ENCODE measurements at places on chromosomes 11 and 22.

GRCh38 chr11:117197516-117198456 lies 1.4 kb upstream of the TAGLN start:
- no peak for DNase-seq

DNA sequence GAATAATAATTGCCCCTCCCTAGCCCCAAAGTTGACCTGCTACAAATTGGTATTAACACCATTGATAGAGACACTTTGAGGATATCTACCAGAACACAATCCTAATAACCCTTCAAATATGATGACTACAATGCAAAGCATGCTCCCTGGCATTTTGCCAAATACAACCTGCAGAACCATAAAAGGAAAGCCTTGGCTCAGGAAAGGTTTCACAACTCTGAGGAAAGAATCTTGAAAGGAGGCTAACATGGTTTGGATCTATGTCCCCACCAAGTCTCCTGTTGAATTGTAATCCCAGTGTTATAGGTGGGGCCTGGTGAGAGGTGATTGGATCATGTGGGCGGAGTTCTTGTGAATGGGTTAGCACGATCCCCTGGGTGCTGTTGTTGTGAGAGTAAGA lies 140.4 kb upstream of the ARHGAP42 start:
- DNase-seq: no peak

DNA sequence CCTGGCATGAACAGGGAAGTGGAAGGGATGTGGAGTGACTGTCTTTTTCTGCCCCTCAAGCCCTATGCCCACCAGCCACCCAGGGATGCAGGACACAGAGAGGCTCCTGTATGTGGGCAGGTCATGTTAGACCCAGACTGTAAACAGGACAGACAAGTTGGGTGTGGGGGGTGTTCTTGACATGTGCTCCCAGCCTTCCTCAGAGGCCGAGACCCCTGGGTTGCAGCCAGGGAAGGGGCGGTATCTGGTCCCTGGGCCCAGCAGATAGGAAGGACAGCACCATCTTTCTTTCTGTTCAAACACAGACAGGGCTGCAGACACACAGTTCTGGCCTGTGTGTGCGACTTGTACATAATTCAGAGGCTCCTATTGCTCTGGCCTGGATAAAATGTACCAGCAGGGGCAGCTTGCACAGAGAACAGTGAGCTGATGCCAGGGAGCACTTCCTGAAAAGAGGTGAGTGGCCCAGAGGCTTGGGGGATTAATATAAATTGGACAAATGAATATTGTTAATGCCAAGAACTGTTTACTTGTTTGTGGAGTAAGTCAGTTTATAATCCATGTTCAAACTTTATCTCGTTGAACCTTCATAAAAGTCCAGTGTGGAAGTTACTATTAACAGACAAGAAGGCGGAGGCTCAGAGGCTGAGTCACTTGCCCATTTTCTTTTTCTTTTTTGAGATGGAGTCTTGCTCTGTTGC lies 16.6 kb downstream of the GDPD5 start:
- no peak for DNase-seq

DNA sequence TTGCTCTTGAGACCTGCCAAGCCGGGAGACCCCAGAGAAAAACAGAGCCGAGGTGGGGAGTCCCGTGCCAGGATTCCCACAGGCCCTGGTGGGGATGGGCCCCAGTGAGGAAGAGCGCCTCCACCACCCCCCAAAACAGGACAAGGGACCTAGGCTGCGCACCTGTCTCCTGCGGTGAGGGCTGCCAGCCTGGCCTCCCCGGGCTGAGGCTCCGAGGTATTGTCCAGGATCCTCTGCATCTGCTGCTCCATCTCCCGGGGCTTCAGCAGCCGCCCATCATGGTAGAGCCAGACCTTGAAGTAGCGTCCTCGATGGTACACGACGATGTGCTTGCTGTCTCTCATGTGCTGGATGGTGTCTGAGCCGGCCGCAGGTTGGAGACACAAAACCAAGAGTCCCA lies 33.3 kb upstream of the TESMIN start:
- no peak for DNase-seq

GRCh38 chr11:120771551-120772060 lies 252.3 kb upstream of the TBCEL start:
- DNase-seq: no peak
